ENCODE measurements at places on chromosomes 1 and 21. TPM values are rescaled to one million over a fixed set of nuclear protein-coding genes. Genes with fewer than 3 reads are reported as not detected.

GRCh38 chr21:38903690-38904139 is 98.0 kb downstream of the ETS2 start:
- no peak for DNase-seq

GRCh38 chr1:7229696-7230631 is 444.7 kb downstream of the CAMTA1 start:
- DNase-seq = no peak

CFAP107 gene
- 1.1 TPM for polyA plus RNA-seq

CHRM3 gene
- 7.9 TPM for polyA plus RNA-seq

FBXO2 gene
- 0.30 TPM for polyA plus RNA-seq

ERG gene
- 22.2 TPM for polyA plus RNA-seq
